ENCODE measurements at places on chromosomes 4 and X.

DNA sequence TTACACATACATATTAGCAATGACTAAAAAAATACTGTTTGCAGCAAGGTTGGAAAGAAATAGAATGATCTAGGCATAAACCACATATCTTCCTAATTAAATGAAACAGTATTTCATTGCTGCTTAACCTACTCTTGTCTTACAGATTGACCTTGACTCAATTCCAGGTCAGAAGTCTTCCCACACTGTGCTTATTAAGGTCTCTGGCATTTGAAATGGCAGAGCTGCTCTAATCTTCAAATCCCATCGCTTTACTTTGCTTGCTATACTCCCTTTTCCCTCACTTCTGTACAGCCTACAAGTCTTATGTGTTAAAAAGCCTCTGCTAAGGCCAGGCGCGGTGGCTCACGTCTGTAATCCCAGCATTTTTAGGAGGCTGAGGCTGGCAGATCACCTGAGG, 424.5 kb downstream of the RPA4 start:
- no peak for DNase-seq

DNA sequence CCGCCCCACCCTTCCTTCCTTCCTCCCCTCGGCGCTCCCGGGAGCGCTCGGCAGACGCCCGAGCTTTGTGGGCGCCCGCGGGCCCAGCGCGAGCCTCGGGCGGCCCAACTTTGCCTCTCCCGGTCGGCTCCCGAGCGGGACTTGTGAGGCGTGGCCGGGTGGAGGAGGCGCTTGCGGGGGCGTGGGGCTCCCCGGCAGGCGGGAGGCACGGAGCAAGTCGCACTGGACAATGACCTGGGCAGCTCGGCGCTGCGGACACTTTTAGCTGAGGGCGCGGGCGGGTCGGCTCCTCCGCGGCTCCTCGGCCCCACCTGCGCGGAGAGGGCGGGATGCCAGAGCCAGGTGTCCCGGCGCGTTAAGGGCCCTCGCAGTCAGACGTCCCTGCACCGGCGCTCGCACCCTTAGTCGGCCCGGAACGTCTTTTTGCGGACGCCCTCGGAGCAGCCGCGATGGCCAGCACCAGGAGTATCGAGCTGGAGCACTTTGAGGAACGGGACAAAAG, 385 bp downstream of the DCLK2 start:
- peak; percentile 8 for DNase-seq

DNA sequence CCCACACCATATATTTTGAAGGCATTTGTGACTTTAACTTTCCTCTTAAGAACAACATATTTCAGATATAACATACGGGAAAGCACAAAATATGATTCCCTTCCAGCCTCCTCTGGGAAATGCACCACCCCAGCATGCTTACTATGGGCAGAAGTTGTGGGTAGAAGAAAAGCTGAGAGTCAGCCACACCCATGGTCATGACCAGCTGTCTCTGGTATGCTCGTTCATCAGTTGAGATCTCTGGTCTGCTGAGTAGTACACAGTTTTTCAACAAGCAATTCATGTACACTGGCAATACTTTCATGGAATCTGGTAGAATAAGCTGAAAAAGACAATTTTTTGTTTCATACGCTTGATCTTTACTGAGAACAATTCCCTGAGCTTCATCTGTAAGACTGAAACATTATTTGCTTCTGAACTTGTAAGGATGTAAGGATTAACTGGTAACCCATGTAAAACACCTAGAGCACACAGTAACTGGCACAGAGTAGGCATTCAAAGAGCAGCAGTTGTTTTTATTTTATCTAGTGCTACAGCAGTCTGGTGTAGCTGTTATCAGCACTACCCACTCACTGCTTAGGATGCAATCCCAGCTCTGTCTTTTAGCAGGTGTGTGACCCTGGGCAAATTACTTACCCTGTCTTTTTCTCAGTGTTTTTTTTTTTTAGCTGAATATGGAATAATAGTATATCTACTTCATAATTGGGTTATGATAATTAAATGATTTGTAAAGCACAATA, 47.6 kb downstream of the METTL14 start:
- DNase-seq: no peak

DNA sequence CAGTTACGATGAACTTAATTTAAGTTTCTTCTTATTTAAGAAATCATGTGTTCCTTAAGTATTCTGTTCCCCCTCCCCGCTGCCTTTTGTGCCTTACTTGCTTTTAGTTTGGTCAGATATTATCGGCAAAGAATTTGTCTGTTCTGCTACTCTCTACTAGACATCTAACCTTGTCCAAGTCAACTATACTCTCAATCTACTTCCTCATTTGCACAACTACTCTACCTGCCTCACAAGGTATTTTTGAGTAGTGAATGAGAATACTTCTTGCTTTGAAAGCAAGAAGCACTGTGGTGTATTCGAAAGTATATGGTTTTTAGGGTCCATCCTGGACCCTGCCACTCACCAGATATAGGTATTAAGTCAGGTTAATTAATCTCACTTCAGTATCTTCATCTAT, 8.0 kb upstream of the KLHL5 start:
- DNase-seq: no peak

- DNase-seq: no peak
These were observed 2521.4 kb downstream of the ARAP2 start for GRCh38 chr4:33722800-33723516.

DNA sequence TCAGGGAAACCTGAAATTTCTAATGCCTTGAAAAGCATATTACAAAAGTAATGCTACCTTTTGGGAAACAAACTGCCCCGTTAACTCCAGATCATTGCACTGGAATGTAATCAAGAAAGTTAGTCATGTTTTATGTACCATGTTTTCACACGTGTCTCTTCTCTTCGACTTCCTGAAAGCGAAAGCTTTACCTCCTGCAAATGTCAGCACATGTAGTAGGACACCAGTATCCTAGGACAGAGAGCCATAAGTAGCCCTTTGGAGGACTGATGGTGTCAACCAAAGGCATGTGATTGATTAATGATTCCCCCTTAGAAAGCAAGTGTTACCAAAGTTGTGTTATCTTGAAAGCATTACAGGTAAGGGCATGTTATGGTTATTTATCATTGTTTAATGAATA, 8.8 kb upstream of the MND1 start:
- no peak for DNase-seq

DNA sequence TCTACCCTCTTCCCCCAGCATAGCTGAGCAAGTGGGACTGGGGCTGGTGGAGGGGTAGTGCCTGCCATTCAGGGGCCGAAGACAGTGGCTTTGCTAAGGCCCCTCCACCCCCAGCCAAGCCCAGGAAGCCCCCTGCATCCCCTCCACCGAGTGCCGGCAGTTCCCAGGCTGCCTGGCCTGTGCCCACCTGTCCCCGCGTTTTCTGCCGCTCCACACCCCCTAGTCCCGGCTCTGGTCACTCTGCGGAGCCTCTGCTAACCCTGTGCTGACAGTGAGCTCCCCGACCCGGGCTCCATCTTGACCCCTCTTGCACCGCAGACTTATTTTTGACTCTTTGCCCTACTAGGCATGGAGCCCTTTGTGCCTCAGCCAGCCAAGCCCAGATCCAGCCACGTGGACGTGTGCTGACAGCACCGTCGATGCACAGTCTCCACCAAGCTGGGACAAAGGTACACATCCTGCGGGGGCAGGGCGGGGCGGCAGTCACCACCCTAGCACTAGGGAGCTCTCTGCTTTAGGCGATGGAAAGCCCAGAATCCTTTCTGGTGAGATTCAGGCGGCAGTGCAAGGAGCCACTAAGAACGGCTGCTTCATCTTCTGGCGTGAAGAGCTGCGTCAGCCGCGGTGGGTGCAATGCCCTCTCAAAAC, 96.6 kb downstream of the PHKA2 start:
- no peak for DNase-seq

- no peak for DNase-seq
These were observed 264.0 kb upstream of the HAND2 start for GRCh38 chr4:173793937-173794510.

DNA sequence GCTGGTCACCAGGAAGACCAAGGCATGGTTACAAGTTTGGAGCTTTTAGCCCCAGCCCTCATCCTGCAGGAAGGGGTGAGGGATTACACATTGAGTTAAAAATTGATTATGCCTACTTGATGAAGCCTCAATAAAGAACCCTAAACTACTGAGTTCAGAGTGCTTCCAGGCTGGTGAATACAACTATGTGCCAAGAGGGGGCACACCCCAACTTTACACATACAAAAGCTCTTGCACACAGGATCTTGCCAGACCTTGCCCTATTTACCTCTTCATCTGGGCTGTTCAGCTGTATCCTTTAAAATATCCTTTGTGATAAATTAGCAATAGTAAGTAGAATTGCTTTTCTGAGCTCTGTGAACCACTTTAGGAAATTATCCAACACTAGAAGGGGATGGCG, 489.3 kb downstream of the INPP4B start:
- no peak for DNase-seq

GRCh38 chr4:26468977-26469376, 21.3 kb downstream of the CCKAR start:
- DNase-seq: no peak

DNA sequence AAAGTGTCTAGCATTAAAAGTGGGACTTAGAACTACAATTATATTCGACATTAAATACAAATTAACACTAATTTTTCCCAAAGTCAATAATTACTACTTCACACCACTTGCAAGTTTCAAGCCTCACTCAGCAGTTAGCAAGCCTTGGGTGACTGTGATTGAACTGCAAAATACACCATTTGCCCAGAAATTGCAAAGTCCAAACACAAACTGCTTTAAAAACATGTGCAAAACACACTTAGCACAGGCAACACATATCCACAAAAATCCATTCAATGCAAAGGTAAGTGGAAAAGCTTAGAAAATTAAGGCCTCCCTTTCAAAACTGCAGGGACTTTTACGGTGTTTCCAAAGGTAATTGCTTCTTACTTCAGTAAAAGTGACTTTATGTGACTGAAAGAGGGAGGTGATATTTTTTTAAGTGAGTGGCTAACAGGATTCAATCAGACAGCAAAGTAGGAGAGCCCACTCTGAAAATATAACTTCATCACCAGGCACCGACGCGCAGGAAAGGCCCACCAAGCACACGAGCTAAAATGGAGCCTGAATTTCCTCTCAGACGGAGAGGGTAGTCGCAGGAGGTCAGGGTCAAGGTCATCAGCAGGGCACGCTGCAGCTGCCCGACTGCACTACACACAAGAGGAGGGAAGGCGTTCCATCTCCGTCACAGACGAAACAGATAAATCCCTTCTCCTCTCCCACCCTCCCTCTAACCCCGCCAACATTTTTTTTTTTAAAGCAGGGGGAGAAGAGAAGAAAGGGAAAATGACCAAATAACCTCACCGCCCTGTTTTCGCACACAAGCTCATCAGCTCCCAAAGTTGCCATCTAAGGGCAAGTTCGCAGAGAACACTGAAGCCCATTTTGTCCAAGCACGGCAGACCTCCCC, 3.1 kb downstream of the ZNF827 start:
- DNase-seq: peak; percentile 34

GRCh38 chr4:41324861-41325260, 68.1 kb downstream of the UCHL1 start:
- no peak for DNase-seq

All from activated naive CD8-positive, alpha-beta T cell treated with anti-CD3 and anti-CD28 coated beads, Interleukin-2, amount 50 U/mL, for 24 hours (primary cell).